Left lung (tissue), 14 donors: ENCODE measurements at places on chromosomes 2 and 18.

DNA sequence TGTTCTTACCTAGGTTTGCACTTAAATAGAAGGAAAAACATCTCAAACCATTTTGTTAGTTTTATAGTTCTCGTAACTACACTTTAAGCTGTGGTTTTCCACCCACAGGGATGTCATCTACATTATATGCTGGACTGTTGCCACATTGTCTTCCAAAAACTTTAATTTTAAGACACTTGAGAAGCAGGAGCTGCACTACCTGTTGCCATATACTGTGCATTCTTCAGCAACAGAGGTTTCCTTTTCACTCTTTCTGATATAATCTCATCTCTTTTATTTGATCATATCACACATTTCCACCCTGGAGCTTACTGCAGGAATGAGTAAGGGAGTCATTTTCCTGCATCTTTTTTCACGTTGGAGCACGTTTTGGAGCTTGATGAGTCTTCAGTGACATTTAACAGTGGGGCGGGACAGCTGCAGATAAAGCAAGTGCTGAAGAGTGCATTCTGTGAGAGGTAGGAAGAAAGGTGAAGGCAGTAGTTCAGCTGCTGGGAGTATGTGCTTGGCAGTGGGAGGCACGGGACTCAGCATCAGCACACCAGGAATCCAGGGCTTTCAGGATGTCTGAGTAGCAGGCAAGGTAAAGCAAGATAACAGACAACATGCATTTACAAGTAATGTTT, 3.8 kb downstream of the LIMS1 start:
- no peak for DNase-seq

DNA sequence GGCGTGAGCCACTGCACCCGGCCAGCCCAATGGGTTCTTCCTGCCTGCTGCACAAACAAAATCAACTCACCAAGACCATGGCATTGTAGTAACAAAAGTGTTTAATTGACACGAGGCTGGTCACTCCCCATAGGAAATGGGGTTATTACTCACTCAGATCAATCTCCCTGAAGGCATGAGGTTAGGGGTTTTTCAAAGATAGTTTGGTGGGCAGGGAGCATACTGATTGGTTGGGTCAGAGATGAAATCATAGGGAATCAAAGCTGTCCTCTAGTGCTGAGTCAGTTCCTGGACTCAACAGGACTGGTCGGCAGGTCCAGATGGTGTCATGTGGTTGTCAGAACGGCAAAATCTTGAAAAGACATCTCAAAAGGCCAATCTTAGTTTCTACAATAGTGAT, 122.1 kb downstream of the TMEM17 start:
- no peak for DNase-seq

DNA sequence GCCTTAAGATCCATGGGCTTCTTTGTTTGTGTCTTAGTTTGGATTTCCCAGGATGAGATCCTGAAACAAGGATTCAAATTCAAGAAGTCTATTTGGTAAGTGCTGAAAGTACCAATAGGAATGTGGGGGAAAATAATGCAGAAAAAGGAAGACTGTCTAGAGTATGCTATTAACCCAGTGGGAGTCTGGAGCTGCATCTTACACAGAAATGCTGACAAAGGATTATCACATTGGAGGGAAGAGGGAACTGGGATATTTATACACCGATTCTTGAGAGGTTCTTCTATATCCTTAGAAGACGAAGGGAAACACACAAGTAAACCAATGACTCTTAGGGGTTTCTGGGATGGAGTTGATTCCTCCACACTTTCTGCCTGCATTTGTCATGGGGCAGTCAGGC, 294.8 kb upstream of the FIGN start:
- DNase-seq, result no peak

DNA sequence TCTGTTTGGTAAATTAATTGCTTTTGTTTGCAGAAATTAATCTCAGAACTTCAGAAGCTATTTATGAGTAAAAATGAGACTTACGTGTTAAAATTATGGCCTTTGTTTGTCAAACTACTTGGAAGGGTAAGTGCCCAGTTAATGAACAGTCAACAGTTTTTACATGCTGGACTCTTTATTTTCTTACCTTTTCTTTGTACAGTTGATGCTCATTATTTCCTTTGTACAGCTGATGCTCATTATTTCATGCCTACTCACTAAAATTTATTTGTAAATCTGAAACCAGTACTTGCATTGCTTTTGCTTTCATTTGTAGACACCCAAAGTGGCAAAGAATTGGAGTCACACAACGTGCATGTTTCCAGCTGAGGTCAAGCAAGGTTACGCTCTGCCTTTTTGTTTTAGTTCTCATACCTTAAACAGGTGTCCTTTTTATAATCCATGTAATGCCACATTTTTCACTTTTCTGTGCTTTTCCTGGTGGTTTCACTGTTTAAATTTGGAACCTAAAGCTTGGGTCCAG, 13.3 kb downstream of the RIF1 start:
- DNase-seq, result no peak

DNA sequence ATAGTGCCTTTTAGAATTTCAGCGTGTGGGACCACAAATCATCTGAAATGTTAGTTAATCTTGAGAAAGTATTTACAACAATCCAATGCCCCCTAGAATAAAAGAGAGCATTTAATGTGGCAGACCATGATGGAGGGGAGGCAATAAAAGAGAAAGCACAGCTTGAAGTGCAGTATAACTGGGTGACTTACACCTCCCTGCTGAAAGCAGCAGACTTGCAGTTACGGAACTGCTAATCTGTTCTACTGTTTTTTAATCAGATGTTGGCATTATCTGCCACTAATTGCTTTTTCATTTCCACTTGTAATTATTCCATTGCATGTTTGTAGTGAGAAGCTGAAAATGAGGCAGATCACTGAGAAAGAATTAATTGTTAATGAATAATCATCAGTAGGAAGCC, 130.5 kb upstream of the ITGA4 start:
- DNase-seq, result no peak

DNA sequence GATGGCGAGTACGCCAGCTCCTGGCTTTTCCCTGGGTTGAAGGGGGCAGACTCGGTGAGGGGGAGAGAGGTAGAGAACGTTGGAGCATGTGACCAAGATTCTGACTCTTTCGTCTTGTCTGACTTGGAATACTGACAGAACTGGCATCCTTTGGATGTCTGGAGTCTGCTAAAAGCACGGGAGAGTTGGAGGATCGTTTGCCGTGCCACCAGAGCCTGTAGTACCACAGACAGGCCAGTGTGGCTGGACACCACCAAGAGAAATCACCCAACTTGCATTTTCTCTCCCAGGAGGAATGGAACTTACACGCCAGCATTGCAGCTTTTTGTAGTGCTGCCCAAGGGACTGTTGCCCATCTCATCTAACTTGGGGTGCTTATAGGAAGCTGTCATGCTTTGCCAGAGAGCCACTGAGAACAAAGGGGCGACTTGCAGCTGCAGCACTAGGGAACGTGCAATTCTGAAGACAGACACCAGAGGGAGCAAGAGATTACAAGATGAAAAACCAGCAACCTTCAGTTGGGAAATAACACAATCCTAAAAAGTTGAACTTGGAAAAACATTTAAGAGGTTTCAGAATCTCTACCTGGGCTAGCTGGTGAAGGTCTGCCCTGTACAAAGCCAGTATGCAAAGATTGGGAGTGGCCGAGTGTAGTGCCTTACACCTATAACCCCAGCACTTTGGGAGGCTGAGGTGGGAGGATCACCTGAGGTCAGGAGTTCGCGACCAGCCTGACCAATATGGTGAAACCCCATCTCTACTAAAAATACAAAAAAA, 24.1 kb downstream of the PSMG2 start:
- peak; percentile 76 for DNase-seq

DNA sequence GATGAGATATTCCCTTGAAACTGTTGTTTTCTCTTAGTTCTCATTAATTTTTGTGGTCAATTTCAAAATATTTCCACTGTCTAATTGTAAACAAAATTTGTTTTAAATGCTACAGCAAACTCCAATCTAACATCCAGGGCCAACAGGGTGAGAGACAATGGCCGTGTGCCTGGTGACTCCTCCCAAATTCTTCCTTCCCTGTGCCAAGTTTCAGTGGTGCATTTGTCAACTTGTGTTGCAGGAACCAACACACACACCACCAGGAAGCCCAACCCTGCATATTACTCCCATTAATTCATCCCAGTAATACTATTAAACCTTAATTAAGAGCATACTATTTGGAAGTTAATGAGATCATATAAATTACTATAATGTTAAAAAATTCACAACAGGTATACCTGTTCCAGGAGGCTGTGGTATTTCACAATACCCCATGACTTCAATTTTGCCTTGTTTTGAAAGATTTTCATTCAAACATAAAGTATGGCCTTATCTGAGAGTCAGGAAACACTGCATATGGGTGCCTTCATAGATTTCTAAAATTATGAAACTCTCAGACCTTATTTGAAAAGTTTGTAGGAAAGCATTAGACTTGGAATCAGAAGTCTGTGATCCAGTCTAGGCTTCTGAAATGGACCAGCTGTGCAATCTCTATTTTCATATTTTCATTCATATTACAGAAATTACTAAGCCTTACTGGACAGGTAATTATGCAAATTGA, 1.1 kb downstream of the SERPINB2 start:
- DNase-seq, result no peak

- no peak for DNase-seq
These were observed 41.3 kb downstream of the TMEM18 start for GRCh38 chr2:635687-636621.

- no peak for DNase-seq
These were observed 107.1 kb downstream of the PIEZO2 start for GRCh38 chr18:11042247-11042646.

GRCh38 chr18:50947899-50948298, 19.9 kb upstream of the ELAC1 start:
- no peak for DNase-seq

- no peak for DNase-seq
These were observed 68.5 kb upstream of the ITGA6 start for GRCh38 chr2:172358691-172359556.

DNA sequence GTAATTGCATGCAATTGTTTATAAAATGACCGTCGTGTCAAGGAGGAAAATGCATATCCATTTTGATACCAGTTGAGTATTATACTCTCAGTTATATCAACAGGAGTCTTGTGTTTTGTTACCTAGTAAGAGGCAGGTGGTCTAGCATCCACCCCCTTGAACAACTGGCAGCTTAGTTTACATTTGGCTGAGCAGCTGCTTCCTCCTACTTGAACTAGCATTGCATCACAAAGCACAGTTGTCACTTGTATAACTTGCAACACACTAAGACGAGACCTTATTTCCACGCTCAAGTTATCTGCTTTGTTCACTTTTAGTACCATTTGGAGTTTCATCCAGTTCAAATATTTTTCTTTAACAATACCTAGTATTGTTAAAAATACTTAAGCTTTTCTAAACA, 75.4 kb upstream of the UBE2E3 start:
- no peak for DNase-seq

GRCh38 chr2:135741043-135741394, 636 bp upstream of the UBXN4 start:
- DNase-seq, result no peak

- no peak for DNase-seq
These were observed 107.4 kb upstream of the ACAA2 start for GRCh38 chr18:49920731-49921130.

DNA sequence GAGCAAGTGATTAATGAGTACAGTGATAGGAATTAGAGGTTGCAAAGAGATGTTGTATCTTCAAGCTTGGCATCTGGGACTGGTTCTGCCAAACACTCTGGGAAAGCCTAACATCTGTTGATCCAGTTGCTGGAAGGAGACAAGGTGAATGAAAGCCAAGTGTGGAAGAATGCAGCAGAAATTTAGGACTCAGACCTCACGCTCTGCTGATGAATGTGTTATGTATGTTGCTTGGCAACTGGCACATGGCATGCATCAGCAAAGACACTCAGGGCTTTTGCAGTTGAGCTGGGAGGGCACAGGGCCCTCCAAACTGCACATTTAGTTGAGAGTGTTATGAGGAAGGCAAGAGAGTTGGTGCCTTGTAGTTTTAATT, 105.5 kb downstream of the COLEC12 start:
- DNase-seq, result no peak

DNA sequence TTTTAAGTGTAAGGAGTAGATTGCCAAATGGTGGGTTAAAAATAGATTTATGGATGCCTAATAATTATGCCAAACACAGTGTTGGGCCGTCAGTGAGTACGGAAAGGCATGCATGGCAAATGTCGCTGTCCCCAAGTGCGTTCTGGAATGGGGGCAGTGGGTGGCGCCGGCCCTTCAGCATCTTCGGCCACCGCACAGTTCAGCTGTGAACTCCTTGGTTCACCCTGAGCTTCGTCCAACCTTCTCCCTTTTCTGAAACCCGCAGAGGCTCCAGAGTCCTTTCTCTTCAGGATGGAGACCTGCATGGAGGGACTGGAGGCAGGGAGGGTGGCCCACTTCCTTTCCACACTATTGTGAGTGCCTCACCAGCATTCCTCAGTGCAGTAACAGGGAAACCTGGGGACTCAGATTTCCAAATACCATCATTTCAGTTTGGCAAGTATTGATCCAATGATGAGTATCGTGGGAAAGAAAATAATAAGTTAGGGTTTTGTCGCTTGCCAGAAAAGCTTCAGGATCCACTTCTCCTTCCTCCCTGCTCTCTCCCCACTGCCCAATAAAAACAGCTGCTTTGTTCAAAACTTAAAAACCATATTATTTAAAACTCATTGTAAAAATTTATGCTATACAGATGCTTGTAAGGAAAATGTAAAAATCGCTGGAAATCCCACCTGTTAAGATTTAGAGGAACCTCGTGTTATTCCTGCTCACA, 74.6 kb upstream of the TXNDC2 start:
- DNase-seq, result no peak

DNA sequence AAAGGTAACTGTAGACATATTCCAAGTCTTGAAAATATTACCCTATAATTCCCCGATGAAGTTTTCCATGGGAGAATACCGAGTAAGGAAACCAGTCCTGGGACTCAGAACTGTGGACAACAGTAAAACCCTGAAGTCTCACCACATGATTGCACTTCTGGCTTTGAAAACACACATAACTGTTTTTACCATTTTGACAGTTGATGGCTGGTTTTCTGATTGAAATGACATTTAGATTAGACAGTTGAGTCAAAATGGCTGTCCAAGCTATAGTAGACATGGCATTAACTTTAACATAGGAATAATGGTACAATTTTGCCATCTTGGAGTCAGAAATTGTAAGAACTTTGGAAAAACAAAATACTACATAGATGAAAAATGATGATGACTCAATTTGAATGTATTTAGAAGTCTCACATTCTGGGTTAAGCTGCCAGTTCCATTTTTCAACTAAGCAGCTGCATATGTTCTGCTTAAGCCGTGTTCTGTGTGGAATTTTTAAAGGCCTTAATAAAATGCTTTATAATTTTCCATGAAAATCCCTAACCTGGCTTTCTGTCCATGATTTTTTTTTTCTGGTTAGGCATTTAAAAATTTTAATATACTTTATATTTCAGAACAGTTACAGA, 38.3 kb upstream of the WIPF1 start:
- DNase-seq, result no peak
